Mesothelial cell of epicardium (in vitro differentiated cells): ENCODE measurements at places on chromosomes 7 and 10.

GRCh38 chr7:130417213-130417612 lies 23.6 kb downstream of the CEP41 start:
- DNase-seq, result no peak

DNA sequence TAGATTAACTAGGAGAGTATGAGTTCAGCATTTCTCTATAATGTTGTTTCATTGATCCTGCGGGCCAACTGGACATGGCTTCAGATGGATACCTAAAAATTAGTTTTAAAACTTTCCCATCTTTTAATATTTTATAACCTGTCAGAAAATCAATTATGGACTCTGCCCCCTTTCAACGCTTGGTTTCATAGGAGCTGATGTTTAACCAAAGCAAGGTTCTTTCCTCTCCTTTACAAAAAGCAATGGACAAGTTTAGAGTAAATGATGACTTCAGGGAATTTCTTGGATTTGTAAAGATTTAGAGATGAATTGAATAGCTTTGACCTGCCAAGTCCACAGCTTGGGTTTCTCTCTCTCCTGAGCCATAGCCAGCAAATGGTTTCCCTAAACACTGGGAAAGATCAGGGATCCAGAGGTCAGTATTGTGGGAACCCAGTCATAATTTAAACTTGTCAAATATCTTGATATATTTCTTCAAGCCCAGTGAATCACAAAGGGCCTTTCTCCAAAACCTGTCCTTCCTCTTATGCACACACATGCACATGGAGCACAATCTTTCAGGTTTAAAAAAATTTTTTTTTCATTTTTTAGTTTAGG lies 177.1 kb downstream of the EVX1 start:
- no peak for DNase-seq

DNA sequence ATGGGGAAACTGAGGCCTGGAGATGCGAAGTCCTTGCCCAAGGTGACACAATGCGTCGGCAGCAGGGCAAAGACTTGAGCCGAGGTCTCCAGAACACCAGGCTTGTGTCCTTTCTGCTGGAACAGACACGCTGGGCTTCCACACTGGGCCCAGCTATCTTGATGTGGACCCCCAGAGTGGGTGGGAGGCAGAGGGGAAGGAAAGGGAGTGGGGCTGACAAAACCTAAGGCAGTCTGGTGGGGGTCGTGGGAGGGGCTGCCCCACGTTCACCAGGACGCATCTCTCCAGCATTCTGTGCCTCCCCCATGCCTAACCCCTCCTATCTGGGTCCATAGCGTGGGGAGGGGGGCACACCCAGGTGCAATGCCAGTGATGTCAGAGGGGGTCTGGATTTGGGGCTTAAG lies 38.1 kb downstream of the PPIF start:
- DNase-seq, result no peak

DNA sequence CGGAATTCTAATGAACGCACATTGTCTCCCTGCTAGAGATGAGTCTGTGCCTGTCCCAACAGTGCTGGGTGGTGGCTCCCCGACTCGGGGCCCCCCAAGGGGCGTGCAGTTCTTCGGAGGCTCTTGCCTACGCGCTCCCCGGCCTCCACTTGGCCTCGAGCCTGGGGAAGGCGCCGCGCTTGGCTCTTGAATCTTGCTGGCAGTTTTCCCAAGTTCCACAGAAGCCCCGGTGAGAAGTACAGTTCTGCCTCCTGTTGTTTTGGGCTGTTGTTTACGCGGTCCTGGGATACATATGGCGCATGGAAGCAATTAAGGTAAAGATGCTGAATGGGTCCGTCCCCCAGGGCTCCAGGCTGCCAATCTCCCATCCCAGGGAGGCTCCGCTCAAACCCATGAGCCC lies 32.6 kb upstream of the UNCX start:
- DNase-seq, result no peak

DNA sequence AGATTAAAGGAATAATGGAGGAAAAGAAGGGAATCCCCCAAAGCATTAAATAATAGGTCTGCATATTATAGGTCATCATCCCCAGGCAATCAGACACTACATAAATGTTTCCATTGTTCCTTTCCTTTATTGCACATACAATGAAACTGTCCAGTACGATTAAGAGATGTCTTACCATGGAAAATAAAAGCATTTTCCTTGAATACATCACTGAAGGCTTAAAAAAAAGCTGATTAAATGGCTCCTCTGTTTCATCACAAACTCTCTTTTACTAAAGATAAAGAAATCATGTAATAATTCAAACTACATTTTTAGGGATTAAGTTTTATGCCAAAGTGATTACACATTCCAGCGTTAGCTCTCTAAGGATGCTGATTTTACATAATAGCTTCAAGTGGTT lies 316.0 kb downstream of the AGMO start:
- no peak for DNase-seq

- no peak for DNase-seq
Measured at GRCh38 chr10:3452173-3452626, 279.6 kb upstream of the PITRM1 start.

DNA sequence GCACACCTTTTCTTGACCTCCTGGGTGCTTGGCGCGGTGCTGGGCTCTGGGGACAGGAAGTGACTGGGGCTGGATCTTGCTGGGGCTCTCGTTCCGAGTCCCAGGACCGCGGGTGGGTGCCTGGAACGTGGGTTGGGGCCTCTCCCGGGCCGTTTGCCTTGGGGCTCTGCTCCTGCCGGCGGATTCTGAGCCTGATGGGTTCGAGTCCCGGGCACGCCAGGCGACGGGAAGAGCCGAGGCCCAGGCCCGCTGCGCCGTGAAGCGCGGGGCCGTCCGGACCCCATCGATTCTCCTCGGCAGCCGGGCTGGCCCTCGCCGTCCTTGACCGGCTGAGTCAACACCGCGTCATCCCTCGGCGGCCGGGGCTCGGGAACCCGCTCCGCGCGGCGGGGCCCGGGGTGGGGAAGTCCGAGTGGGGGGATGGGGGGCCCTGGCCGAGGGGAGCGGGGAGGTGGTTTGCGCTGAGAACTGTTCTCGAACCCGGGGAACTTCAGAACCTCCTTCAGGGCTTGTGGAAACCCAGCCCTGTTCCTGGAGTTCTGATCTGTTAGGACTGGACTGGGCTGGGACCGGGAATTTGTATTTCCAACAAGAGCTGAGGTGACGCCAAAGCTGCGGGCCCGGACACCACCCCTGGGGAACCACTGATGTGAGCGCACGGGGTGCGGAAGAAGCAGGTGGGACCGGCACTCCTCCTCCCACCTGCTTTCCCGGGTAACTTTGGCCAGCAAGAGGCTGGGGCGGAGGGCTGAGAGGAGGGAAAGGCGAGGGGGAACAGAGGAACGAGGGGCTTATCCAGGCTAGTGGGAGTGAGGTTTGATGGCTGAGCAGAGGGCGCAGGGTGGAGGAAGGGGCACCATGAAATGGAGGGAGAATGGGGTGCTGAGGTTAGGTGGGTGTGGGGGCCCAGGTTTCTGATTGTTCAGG lies 6.2 kb downstream of the HHEX start:
- DNase-seq, result peak; percentile 43

DNA sequence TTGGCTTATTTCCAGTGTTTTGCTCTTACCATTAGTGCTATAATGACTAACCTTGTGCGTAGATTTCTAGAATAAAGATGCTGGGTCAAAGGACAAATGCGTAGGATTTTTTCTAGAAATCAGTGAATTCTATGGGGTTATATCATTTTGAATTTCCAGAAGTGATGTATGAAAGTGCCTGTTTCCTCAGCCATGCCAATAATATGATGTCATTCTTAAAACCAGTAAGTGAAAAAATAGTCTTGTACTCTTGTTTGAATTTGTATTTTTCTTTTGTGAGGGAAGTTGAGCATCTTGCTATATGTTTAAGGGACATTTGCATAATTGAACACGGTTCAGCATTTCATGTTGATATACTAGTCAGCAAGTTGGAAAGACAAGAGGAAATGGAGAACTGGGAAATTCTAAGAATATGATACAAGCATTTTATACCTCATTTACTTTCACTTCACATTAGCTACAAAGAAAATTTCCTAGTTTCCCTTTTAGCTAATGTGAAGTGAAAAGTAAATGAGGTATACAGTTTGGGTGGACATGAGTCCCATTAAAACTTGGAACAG lies 3.8 kb upstream of the DNAH11 start:
- no peak for DNase-seq

- no peak for DNase-seq
Measured at GRCh38 chr7:14924398-14924797, 21.8 kb upstream of the DGKB start.
